H9 (cell line): ENCODE measurements at places on chromosomes 16 and 17. TPM values are rescaled to one million over a fixed set of nuclear protein-coding genes. Genes with fewer than 3 reads are reported as not detected.

- H3K4me1 ChIP-seq = no peaks in the 10 kb centered on the region
- H3K27ac ChIP-seq = no peak overlapping the region
- no peak overlapping the region for H3K4me3 ChIP-seq
Measured at GRCh38 chr16:24900230-24900629, 54.5 kb downstream of the SLC5A11 start.

GRCh38 chr17:73192894-73193701, at the start of gene COG1:
Gene COG1, plus strand, starts transcription at chr17:73193055. Its CDS starts 15 bp downstream, at chr17:73193070.
- peak; percentile 91 for DNase-seq

DNA sequence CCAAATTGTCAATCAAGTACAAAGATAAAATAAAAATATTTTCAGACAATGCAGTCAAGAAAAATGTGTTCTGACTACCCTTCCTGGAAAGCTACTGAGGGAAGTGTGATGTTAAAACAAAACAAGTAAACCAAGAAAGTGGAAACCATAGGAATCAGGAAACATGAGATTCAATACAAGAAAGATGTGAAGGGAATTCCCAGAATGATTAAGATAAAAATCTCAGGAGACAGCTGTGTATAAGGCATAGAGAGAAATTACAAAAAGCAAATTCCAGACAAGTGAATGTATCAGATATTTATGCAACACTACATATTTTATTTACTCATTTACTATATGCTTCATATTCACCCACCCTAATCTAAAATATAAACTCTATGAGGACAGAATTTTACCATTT, 32.2 kb downstream of the TRIM37 start:
- H3K4me3 ChIP-seq = no peak overlapping the region
- H3K27me3 ChIP-seq = no peaks in the 10 kb centered on the region

DNA sequence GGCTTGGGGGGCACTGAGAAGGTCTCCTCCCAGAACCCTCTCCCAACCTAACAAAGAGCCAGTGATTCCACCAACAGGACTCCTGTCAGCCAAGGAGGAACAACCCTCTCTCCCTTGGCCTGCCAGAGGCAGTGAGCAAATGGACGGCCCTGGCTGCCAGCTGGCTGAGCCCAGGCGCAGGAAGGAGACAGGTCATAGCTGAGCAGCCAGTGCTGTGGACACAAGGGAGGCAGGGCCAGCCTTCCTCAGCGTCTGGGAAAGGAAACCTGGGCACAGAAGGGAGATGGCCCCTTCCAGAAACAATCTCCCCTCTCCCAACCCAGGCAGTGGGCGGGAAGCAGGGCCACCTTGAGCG, 2.1 kb downstream of the MPO start:
- no peak overlapping the region for H3K4me3 ChIP-seq
- no peak for DNase-seq
- H3K27me3 ChIP-seq = no peaks in the 10 kb centered on the region
- no peaks in the 10 kb centered on the region; the same call in 2 of the 3 replicates for H3K36me3 ChIP-seq
- no peak overlapping the region for H3K27ac ChIP-seq

DNA sequence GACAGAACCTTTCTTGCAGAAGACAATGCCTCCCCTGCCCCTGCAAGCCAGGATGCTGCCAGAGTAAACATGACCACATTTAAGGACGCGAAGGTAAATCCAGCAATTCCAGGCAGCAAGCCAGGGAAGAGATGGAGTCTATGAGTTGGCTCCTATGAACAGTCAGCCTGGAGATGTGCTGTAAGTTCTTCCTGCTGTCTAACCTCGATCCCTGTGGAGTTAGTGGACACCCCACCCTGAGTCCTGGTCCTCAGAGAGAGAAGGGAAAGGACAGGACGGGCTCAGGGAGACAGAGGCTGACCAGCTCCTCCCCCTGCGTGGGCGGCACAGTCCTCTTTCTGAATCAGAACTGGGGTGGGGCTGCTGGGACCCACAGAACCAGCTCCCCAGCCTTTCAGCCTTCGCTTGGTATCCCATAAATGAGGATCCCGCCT, 24.9 kb downstream of the CDC42EP4 start:
- peaks cover 3% of the 10 kb centered on the region; the same call in 1 of the 2 replicates for H3K4me1 ChIP-seq
- peaks cover 7% of the 10 kb centered on the region for H3K36me3 ChIP-seq
- DNase-seq = no peak
- H3K4me3 ChIP-seq = no peak overlapping the region
- no peaks in the 10 kb centered on the region for H3K27me3 ChIP-seq

GRCh38 chr17:32019228-32019627, 12.0 kb downstream of the LRRC37B start:
- no peak overlapping the region for H3K27ac ChIP-seq
- H3K4me1 ChIP-seq = no peaks in the 10 kb centered on the region
- no peak overlapping the region for H3K4me3 ChIP-seq
- DNase-seq = no peak
- H3K27me3 ChIP-seq = no peaks in the 10 kb centered on the region

GRCh38 chr17:39231591-39232551, 6.1 kb upstream of the STAC2 start:
- DNase-seq = peak; percentile 89
- H3K27me3 ChIP-seq = 0 out of 2 replicates have a peak, but pooled peaks cover 2% of the 10 kb centered on the region
- peak overlapping the region; percentile 54 for H3K4me3 ChIP-seq
- H3K27ac ChIP-seq = no peak overlapping the region

- DNase-seq = no peak
- no peaks in the 10 kb centered on the region for H3K4me1 ChIP-seq
- H3K27me3 ChIP-seq = no peaks in the 10 kb centered on the region
- H3K36me3 ChIP-seq = peaks cover 3% of the 10 kb centered on the region; the same call in 1 of the 2 replicates
- no peak overlapping the region for H3K27ac ChIP-seq
- H3K4me3 ChIP-seq = no peak overlapping the region
Measured at GRCh38 chr16:75382611-75383010, 50.7 kb downstream of the CFDP1 start.

DNA sequence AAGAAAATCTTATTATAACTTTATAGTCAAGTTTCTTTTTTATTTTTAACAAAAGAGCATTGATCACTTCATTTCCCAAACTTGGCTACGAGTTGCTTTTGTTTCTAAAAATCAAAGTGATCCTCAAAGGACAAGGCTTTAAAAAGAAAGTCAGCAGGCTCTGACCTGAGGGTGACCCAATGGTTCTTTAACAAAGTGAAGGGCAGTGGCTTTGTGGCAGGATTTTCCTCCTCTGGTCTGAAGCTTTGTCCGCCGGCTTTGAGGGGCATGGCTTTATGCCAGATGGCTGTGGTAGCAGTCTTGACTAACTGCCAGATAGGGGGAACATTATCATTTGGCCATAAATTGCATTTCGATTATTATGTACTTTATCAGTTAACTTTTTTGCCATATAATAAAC, 28.5 kb downstream of the IQCK start:
- H3K27me3 ChIP-seq = no peaks in the 10 kb centered on the region
- no peak overlapping the region for H3K27ac ChIP-seq
- no peaks in the 10 kb centered on the region for H3K36me3 ChIP-seq
- H3K4me1 ChIP-seq = no peaks in the 10 kb centered on the region
- DNase-seq = no peak

- H3K4me3 ChIP-seq = no peak overlapping the region
- no peak overlapping the region for H3K27ac ChIP-seq
- no peaks in the 10 kb centered on the region for H3K27me3 ChIP-seq
- no peaks in the 10 kb centered on the region for H3K4me1 ChIP-seq
Measured at GRCh38 chr17:71900621-71901229, 220.1 kb upstream of the SOX9 start.

DNA sequence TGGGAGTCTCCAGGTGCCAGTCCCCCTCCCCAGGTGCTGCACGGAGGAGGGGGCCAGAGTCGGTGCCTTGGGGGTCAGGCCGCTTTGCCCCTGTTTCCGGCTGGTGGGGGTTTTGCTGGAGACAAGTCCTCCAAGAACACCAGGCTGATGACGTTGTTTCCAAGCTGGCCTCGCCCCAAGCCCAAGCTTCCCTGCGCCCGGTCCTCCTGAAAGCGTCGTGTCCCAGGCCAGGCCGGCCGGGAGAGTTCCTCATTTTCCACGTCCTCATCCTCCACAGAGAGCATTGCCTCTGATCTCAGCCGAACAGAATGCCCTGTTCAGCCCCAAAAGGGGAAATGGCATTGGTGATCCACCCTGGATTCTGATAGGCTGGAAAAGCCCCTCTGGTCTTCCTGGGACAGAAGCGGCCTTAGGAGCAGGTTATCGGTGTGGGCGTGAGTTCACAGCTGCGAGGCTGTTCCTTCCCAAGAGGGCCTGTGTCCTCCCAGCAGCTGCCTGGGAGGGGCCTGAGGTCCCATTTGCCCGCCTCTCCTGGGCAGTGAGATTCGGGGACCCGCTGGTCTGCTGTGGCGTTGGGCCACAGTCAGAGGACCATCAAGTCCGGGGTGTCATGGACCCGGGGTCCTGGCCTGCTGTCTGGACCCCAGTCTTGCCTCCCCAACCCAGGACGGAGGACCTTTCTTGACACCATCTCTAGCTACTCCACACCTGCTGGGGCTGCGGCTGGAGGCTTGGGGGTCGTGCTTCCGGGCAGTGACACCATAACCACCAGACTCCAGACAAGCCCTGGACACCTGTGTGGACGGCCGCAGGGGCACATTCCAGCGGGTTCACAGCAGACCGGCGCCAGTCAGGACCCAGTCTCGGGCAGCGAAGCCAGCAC, 7.1 kb downstream of the SOX8 start:
- H3K27ac ChIP-seq = no peak overlapping the region
- no peaks in the 10 kb centered on the region for H3K27me3 ChIP-seq
- H3K36me3 ChIP-seq = no peaks in the 10 kb centered on the region
- H3K4me1 ChIP-seq = no peaks in the 10 kb centered on the region
- no peak overlapping the region for H3K4me3 ChIP-seq

DNA sequence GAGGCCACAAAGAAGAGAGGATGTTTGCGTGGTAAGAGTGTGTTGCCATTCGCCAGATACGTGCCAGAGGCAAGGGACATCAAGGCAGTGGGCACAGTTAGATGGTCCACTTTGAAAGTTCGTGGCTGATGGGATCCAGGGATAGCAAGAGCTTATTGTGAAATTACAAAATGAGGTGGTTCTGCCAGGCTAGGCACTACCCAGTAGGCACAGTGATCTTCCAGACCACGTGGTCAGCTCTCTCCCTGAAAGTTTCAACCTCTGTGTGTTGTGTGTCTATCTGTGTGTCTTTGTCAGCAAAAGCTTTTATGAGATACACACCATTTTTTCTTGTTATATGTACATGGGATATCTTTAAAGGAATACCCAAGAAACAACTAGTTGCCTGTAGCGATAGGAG, 9.5 kb downstream of the SGF29 start:
- H3K36me3 ChIP-seq = peaks cover 27% of the 10 kb centered on the region
- no peaks in the 10 kb centered on the region for H3K4me1 ChIP-seq
- DNase-seq = no peak
- no peak overlapping the region for H3K27ac ChIP-seq
- H3K27me3 ChIP-seq = no peaks in the 10 kb centered on the region
- H3K4me3 ChIP-seq = no peak overlapping the region

DNA sequence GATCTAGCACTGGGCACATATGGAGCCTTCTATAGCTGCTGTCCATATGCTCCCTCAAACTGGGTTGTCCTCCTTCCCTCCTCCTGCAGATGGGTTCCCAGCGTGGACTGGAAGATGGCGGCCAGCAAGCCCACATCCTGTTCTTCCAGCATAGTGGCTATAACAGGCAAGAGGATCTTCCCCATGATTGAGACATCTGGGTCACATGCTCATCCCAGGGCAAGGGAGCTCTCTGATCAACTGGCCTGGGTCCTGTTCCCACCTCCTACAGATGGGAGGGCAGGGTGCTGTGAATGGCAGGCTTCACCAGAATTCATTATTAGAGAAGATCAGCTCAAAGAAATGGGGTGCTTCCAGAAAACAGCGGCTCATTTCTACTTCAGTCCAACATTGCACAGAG, 210.2 kb downstream of the PARN start:
- H3K27me3 ChIP-seq = no peaks in the 10 kb centered on the region
- DNase-seq = no peak
- peaks cover 8% of the 10 kb centered on the region; the same call in 1 of the 2 replicates for H3K36me3 ChIP-seq
- H3K27ac ChIP-seq = no peak overlapping the region
- H3K4me3 ChIP-seq = no peak overlapping the region
- no peaks in the 10 kb centered on the region for H3K4me1 ChIP-seq

DNA sequence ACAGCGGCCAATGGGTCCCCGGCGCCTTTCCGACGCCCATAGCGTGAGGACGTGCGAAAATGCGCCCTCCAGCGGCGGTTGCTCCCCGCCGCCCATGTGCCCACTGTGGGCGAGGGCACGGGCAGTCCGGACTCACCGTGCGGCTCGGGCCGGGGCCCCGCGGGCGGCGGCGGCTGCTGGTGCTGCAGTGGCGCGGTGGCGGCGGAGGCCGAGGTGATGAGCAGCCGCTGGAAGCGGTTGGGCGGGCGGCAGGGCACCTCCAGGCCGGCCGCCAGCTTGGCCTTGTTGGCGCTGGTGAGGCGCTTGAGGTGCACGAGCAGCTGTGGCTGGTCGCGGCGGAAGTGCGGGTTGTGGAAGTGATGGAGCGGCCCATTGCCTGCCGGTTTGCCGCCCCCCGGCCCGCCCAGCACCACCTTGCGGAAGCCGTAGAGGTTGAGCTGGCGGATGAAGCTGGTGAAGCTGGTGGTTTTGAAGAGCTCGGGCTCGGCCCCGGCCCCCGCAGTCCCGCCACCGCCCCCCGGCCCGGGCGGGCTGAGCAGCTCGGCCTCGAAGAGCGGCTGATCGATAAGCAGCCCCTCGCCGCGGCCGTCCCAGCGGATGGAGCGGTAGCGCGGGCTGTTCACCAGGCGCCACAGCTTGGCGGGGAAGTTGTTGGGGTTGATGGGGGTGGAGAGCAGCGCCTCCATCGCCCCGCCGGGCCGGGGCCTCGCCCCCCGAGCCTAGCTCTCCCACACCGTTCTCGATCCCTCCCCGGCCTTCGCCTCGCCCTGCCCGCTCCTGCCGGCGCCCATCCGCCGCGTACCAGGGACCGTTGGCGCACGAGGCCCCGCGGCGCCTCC, at the start of gene HSF5:
Gene HSF5, minus strand, starts transcription at position 820 of the 839 bp plus-strand sequence. Its CDS starts 134 bp downstream, at position 686.
- no peaks in the 10 kb centered on the region for H3K4me1 ChIP-seq
- peaks cover 40% of the 10 kb centered on the region for H3K36me3 ChIP-seq
- H3K27ac ChIP-seq = no peak within 1 kb of the TSS
- H3K4me3 ChIP-seq = no peak within 1 kb of the TSS
- peak; percentile 88 for DNase-seq
- no peaks in the 10 kb centered on the region for H3K27me3 ChIP-seq

DNA sequence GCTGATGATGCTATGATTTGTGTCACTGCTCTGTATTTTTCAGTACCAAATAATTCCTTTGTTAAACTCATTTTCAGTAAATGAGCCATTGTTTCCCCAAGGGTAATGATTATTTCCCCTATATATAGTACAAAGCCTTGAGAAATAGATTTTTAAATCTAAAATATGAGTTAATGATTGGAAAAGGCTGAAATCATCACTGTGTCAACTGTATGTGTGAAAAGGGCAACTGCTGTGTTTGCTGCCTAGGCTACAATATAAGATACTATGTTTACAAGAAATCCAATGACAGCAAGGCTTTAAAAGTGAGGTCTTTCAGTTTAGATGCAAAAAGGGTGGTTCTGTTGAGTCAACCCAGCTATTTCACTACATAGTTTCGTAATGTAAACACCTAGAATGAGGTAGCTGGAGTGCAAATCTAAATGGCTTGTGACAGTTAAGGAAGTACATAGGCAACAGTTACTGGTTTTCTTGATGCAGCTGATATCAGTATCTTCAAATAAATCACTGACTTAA, 15.3 kb downstream of the NLK start:
- no peaks in the 10 kb centered on the region for H3K27me3 ChIP-seq
- no peak overlapping the region for H3K27ac ChIP-seq

- peaks cover 3% of the 10 kb centered on the region; the same call in 1 of the 2 replicates for H3K4me1 ChIP-seq
- H3K36me3 ChIP-seq = no peaks in the 10 kb centered on the region
- H3K27ac ChIP-seq = no peak overlapping the region
- no peaks in the 10 kb centered on the region for H3K27me3 ChIP-seq
- no peak for DNase-seq
Measured at GRCh38 chr16:50596762-50597450, 48.7 kb downstream of the NKD1 start.

GRAPL gene
- total RNA-seq = 0.55 TPM in 1 of 2 replicates, not detected in the other

COG7 gene
- total RNA-seq = 17.5 and 17.9 TPM in 2 replicates

KREMEN2 gene
- total RNA-seq = 12.8 and 14.6 TPM in 2 replicates

OR3A2 gene
- total RNA-seq = not detected in 2 replicates

ZNF747 gene
- 17.5 and 18.4 TPM in 2 replicates for total RNA-seq

HOXB4 gene
- total RNA-seq = not detected in 2 replicates

ALDH3A1 gene
- total RNA-seq = 0.31 and 0.39 TPM in 2 replicates

AURKB gene
- total RNA-seq = 160 and 171 TPM in 2 replicates
